ENCODE measurements at places on chromosomes 5 and 9.

DNA sequence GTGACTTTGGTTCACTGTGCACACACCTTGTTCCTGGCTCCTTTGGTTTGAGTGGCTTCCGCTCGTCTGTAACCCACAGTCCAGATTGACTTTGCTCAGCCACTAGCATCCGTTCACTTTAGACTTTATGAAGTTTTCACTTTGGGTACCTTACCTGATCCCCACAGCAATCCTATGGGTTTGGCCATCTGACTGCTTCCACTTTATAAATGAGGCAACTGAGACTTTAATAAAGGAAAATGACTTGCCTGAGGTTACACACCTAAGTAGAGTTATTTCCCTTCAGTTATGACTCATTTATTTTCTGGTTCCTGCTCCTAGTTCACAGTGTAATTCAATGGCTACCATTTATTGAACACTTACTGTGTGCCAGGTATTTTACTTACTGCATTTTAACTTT, 94.2 kb upstream of the SAP30L start:
- no peak for DNase-seq

GRCh38 chr5:79872291-79872690, 118.8 kb downstream of the MTX3 start:
- DNase-seq = no peak

DNA sequence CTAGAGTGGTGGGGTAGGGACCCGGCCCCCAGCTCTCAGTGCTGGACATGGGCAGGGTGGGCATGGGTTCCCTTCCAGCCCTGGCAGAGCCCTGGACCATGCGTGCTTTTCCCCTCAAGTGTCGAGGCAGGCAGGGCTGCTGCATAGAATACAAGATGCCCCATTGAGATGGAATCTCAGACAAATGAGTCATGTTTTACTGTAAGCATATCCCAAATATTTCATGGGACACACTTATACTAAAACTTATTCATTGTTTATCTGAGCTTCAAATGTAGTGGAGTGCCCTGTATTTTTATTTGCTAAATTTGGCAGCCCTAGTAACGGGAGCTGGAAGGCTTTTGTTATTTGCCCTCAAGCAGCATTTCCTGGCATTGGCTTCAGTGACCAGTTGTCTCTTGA, 3.2 kb upstream of the RNU6ATAC start:
- no peak for DNase-seq

GRCh38 chr5:117411701-117412100, 837.1 kb upstream of the SEMA6A start:
- DNase-seq = no peak

GRCh38 chr5:39652036-39652435, 227.3 kb upstream of the DAB2 start:
- DNase-seq = no peak

GRCh38 chr9:114114364-114114763, 15.3 kb upstream of the KIF12 start:
- no peak for DNase-seq

GRCh38 chr9:114011313-114011712, 66.8 kb downstream of the AMBP start:
- DNase-seq = no peak

GRCh38 chr9:109276469-109277440, 44.1 kb downstream of the EPB41L4B start:
- no peak for DNase-seq

GRCh38 chr5:146341854-146342253, 3.2 kb downstream of the POU4F3 start:
- no peak for DNase-seq

DNA sequence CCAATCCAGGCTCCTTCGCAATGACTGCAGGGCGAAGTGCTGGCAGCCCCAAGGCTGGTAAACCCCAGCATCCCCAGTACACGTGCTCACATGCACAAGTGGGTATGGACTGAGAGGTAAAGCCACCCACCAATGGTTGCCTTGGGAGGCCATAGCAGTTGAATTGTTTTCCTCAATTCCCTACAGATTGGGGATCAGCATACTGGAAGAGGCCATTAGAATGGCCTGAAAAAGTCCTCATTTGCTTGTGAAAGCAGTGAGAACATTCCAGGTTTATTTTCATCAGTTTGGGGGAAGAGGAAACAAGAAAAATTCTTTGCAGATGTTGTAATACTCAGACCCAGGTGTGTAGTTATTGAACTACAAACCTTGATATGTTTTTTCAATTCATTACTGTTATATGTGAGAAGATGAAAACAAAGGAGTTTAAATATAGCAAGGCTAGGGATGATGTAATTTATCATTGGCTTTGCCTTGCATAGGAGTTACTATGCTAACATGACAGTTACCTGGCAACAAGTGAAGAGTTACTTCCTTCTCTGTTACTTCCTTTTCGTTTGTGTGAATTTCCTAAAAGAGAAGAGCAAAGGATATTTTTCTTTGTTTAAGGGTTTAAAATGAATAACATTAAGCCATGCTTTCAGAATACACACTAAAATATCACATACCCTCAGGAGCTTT, 36.4 kb downstream of the MTMR12 start:
- DNase-seq = no peak

DNA sequence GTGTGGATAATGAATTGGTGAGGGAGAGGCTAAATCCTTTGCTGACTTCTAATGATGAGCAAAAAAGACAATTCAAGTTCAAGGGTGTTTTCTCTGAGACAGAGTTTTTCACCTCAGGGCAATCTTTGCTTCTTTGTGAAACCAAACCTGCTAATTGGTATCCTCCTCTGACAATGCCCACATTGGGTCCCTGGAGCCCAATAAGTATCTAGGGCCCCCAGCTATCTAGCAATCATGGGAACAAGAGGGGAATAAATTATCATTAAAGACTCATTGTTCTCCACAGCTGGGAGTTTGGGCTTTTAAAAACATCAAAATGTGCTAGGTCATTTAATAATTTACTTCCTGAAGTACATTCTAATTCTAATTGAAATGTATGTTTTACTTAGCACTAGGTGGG, 227.3 kb downstream of the TMEM167A start:
- DNase-seq = no peak

GRCh38 chr5:25979086-25979485, 1059.3 kb downstream of the CDH9 start:
- no peak for DNase-seq

DNA sequence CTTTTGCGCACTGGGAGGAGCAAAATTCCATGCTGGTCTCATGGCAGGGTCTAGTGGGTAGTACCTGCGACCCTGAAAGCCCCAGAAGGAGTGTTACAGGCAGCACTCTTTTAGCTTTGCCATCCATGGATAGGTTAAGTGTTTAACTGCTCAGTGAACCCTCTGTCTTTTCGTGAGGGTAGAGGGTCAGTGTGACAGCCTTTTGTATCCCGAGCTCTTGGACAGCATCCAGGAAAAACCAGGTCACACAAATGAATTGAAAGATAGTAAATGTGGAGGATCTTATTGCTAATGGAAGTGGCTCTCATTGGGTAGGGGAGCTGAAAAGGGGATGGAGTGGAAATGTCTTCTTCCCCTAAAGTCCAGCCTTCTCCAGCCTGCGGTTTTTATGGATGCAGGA, 57.8 kb upstream of the CCDC112 start:
- DNase-seq = no peak

GRCh38 chr9:21711504-21711903, 90.9 kb upstream of the MTAP start:
- no peak for DNase-seq

DNA sequence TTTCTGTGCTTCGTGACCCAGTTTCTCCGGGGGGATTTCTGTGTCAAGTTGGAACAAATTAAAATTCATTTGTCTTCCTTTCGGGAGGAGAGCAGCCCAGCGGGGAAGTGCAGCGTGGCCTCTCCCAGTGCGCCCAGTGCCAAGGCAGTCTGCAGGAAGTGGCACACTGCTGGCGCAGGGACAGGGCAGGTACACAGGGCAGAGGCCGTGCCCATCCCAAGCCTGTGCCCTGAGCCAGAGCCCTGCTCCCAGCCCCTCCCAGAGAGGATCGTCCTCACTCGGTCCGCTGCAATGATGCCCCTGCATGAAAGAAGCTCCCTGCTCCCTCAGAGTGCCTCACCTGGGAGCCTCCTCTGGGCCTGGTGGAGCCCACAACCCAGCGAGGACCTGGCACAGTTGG, 82.4 kb upstream of the PPP1R26 start:
- DNase-seq = no peak

DNA sequence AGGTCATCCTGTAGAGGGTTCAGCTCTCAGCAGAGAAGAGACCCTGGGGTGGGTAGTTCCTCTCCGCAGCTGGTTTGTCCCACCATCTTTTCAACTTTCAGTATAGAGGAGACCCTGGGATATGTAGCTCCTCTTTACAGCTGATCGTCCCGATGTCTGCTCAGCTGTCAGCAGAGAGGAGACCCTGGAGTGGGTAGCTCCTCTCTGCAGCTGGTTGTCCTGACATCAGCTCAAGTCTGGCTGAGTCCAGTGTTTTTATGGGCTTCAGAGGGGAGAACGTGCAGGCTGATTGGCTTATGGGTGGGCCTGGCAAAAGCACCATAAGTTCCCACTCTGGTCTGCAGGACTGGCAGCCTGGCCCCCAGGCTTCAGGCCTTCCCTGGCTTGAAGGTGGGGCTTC, 80.8 kb downstream of the NLN start:
- no peak for DNase-seq

- no peak for DNase-seq
These were observed 8.6 kb downstream of the SLC6A3 start for GRCh38 chr5:1436681-1437080.

GRCh38 chr9:134881313-134881670, 682 bp downstream of the FCN2 start:
- no peak for DNase-seq

GRCh38 chr9:89969156-89969675, 364.4 kb downstream of the GADD45G start:
- no peak for DNase-seq

DNA sequence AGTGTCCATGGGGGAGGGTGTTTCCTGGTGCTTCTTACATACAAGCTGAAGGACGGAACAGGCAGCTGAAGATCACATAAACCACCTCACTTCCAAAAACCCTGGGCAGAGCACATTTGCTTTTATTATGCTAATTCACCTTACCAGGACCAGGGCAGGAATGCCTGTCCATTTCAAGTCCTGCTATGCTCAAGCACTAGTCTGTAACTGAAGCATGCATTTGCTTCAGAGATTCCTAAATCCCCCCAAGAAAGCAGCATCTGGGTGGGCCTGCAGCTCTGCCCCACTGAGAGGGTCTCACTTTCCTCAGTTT, 9.4 kb upstream of the NACC2 start:
- no peak for DNase-seq

- no peak for DNase-seq
These were observed 232.3 kb upstream of the PTGER4 start for GRCh38 chr5:40447438-40447837.

- no peak for DNase-seq
These were observed 6.5 kb upstream of the HAND1 start for GRCh38 chr5:154484393-154485095.

DNA sequence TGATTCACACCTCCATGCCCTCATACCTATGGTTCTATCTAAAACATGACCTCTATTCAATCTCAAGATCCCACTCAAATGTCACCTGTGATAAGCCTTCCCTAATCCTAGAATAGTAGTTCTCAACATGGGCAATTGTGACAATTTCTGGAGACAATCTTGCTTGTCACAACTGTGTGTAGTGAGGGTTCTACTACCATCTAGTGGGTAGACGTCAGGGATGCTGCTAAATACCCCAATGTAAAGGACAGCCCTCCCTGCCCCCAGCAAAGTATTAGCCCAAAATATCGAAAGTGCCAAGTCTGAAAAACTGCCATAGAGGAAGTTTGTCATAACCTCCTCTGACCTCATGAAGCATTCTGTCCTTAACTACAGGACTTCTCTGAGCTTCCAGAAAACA, 32.0 kb downstream of the TBCA start:
- DNase-seq = no peak

DNA sequence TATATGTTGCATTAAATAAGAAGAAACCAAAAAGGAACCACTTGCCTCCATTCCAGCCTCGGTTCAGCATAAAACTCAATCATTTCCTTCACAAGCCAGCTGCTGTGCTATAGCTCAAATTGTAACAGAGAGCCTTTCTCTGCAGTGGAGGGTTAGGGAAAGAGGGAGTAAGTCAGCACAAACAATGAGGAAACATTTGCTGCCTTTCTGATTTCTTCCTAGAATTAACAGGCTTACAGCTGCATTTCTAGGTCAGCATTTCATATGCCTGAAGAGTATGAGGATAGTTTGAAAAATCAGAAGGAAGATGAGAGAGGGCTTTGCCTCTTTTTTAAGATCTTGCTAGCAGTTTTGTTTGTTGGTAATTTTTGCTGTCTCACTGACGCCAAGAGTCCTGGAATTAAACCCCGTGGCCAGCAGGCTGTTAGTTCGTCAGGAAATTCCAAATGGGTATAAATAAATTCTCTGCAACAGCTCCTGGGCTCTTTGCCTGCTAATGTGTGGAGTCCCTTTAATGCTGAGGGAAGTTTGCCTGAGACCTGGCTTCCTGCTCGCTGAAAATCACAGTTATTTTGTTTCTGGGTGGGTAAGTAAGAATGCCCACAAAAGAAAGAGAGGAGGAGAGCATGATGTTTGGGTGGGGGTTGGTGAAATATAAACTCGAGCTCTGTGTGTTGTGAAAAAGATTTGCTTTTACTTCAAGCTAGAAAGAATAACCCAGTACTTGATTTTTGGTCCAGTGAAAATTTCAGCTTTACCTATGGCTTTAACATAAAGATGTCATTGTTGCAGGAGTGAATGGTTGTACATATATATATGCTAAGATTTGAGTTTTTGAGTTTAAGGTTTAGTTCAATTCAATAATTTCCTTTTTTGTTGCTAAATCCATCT, 148.1 kb upstream of the DMRT1 start:
- no peak for DNase-seq

DNA sequence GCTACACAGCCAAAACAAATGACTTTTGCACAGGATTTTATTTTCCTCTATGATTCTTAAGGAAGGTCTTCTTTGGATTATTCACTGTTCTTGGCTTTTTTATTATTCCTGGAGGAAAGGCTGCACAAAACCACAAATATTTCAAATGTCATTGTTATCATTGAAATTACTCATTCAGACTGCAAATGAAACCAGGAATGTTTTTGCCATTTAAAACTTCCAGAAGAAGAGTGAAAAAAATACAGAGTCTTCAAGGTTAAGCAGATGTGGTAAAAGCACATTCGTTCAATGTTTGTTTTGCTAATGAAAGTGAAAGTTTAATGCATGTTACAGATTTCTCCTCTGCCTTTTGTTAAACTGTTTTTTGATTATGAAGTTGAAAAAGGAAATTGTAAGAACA, 238.2 kb downstream of the TLE4 start:
- no peak for DNase-seq
